ENCODE measurements at places on chromosomes 2 and 18. TPM values are rescaled to one million over a fixed set of nuclear protein-coding genes. Genes with fewer than 3 reads are reported as not detected.

PROC gene
- not detected for total RNA-seq

AMER3 gene
- total RNA-seq, result not detected

IL36A gene
- total RNA-seq, result not detected

USP14 gene
- 114 TPM for total RNA-seq

AGXT gene
- total RNA-seq, result 0.18 TPM

SLC19A3 gene
- not detected for total RNA-seq

CYBRD1 gene
- 22.4 TPM for total RNA-seq
